Activated T-helper 2 cell treated with anti-CD3 and anti-CD28 coated beads, Interferon-gamma antibody, Interleukin-2, Interleukin-4, amounts not matched to agents 10 μg/mL and 5 μg/mL and 100 μg/mL, durations not matched to agents 14 hours and 24 hours and 36 hours (primary cell): ENCODE measurements at places on chromosomes 11 and 22. TPM values are rescaled to one million over a fixed set of nuclear protein-coding genes. Genes with fewer than 3 reads are reported as not detected.

The ABCC8 gene
- total RNA-seq: 0.30 TPM in 1 of 2 replicates, not detected in the other

The CCDC89 gene
- not detected in 2 replicates for total RNA-seq

The RIC3 gene
- total RNA-seq: 2.3 and 3.2 TPM in 2 replicates

The ARFGAP3 gene
- 45.2 and 47.6 TPM in 2 replicates for total RNA-seq

The PLET1 gene
- total RNA-seq: not detected in 2 replicates

The OR51B4 gene
- total RNA-seq: not detected in 2 replicates

The C22orf42 gene
- not detected in 2 replicates for total RNA-seq

The VPS51 gene
- 121 and 133 TPM in 2 replicates for total RNA-seq

The CHST1 gene
- 0.34 and 0.51 TPM in 2 replicates for total RNA-seq

The IGLL1 gene
- total RNA-seq: 0.21 TPM in 1 of 2 replicates, not detected in the other

The PRRG4 gene
- 1.1 and 1.3 TPM in 2 replicates for total RNA-seq

The TPBGL gene
- 0.25 and 0.32 TPM in 2 replicates for total RNA-seq

- no peaks in the 10 kb centered on the region for H3K36me3 ChIP-seq
- no peak for DNase-seq
- no peak overlapping the region for H3K4me3 ChIP-seq
- no peaks in the 10 kb centered on the region for H3K27me3 ChIP-seq
Measured at GRCh38 chr22:33221568-33221967, 163.4 kb upstream of the SYN3 start.

DNA sequence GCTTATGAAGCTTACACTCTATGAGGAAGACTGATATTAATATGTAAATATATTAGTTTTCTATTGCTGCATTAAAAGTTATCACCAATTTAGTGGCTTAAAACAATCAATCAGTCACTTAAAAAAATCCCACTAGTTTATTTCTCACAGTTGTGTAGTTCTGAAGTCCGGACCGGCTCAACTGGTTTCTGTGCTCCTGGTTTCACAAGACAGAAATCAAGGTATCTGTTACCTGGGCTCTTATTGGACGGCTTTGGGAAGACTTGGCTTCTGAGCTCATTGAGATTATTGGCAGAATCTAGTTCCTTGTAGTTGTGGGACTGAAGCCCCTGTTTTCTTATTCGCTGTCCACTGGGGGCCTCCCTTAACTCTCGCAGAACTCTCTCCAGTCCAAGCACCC, 343.0 kb downstream of the RAB38 start:
- no peaks in the 10 kb centered on the region for H3K36me3 ChIP-seq
- no peaks in the 10 kb centered on the region for H3K4me1 ChIP-seq
- no peaks in the 10 kb centered on the region for H3K27me3 ChIP-seq
- H3K27ac ChIP-seq: no peak overlapping the region
- DNase-seq: no peak

DNA sequence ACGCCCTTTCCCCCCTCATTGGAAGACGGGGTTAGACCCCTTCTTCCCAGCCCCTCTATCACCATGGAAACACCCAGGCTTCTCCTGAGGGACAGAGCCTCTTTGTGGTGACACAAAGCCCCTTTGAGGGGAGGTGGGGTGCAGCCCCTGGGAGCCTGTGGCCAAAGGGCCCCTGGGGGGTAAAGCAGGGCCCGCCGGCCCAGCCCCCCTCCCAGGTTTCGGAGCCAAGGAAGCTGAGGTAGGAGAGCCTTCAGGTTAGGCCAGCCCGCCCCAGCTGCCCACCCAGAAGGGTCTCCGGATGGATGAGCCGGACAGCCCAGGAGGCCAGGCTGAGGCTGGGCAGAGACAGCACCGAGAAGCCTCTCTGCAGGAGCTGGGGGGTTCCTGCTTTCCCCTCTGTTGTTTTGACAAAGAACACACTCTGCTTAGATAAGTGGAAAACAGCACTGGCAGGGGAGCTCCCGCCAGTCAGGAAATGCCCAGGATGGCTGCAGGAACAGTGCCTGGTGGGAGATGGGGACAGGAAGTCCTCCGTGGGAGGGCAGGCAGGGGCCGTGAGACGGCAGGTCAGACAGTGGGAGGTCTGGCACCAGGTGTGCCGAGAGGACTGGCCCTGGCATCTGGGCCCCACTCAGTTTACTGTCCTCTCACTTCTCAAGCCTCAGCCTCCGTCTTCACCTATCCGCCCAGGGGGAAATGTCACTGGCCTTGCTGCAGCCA, 18.2 kb downstream of the ARVCF start:
- H3K4me3 ChIP-seq: no peak overlapping the region
- H3K4me1 ChIP-seq: no peaks in the 10 kb centered on the region
- H3K36me3 ChIP-seq: no peaks in the 10 kb centered on the region
- no peak overlapping the region for H3K27ac ChIP-seq

DNA sequence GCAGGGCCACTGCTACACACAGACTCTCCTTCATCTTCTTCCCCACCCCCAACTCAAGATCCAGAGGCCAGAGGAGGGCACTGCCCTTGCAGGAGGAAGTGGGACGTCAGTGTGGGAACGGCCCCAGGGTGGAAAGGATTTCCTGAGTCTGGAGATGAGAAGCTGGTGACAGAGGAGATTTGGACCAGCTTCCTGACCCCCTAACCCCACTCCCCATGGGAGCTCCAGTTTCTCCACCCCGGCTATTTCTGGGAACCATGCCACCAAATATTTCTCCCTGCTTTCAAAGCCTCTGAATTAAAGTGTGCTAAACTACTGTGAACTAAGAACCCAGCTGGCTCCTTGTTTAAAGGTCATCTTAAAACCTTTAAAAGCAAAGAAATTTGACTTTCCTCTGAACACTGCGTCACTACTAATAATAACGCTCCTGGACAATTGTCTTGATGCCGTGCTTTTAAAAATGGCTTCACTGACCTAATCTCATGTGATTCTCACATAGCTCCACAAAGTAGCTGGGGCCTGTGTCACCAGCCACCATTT, 46.6 kb downstream of the CWC15 start:
- no peak for DNase-seq
- H3K27me3 ChIP-seq: peaks cover 4% of the 10 kb centered on the region
- peaks cover 14% of the 10 kb centered on the region for H3K36me3 ChIP-seq
- no peak overlapping the region for H3K27ac ChIP-seq

DNA sequence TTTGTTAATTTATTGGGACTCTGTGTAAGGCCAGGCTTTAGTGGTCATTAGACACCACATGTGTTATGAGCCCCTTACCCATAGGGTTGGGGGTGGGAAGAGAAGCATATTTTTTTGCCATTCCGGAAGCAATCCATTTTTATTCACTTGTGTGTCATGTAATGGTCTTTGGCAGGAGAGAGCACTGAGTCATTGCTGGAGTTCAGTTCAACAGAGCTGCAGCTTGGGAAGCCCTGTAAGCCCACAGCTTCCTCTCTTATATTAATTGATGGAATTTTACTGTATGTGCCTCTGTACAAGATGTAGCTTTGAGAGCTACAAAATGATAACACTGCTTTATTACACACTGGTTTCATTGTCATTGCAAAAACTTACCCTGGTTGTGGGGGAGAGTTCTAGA, 177.3 kb upstream of the SORL1-AS1 start:
- DNase-seq: no peak
- no peaks in the 10 kb centered on the region for H3K4me1 ChIP-seq
- no peaks in the 10 kb centered on the region for H3K27me3 ChIP-seq
- no peak overlapping the region for H3K27ac ChIP-seq
- H3K36me3 ChIP-seq: peaks cover 45% of the 10 kb centered on the region

- H3K27me3 ChIP-seq: no peaks in the 10 kb centered on the region
- no peak overlapping the region for H3K27ac ChIP-seq
- DNase-seq: no peak
- H3K36me3 ChIP-seq: no peaks in the 10 kb centered on the region
- no peaks in the 10 kb centered on the region for H3K4me1 ChIP-seq
- no peak overlapping the region for H3K4me3 ChIP-seq
Measured at GRCh38 chr22:40660730-40661129, 18.6 kb upstream of the MCHR1 start.

GRCh38 chr11:16191868-16192240, 164.5 kb downstream of the SOX6 start:
- H3K36me3 ChIP-seq: no peaks in the 10 kb centered on the region
- no peak for DNase-seq
- H3K4me3 ChIP-seq: no peak overlapping the region
- no peak overlapping the region for H3K27ac ChIP-seq
- H3K4me1 ChIP-seq: no peaks in the 10 kb centered on the region

DNA sequence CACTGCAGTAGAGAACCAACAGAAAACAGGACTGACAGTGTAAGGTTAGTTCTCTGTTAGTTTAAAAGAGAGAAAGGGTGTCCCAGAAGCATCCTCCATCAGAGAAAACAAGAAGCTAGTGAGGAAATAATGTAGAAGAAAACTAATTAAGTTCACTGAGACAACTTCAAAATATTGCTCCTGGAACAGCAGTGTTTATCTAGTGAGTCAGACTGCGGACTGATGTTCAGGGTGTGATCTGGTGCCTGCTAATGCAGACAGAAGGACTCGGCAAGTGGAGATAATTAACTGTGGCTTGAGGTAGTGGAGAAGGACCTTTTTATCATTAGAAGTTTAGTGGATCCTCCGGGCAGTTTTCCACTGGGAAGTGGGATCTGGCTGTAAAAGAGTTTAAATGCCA, 55.4 kb downstream of the CDON start:
- no peaks in the 10 kb centered on the region for H3K36me3 ChIP-seq
- no peak overlapping the region for H3K27ac ChIP-seq
- DNase-seq: no peak
- H3K27me3 ChIP-seq: no peaks in the 10 kb centered on the region

- H3K27ac ChIP-seq: no peak overlapping the region
- no peak overlapping the region for H3K4me3 ChIP-seq
- H3K4me1 ChIP-seq: no peaks in the 10 kb centered on the region
- H3K36me3 ChIP-seq: no peaks in the 10 kb centered on the region
- H3K27me3 ChIP-seq: peaks cover 4% of the 10 kb centered on the region
Measured at GRCh38 chr11:14106303-14107049, 144.0 kb downstream of the SPON1 start.

GRCh38 chr11:76756341-76756741, 26.8 kb upstream of the TSKU start:
- no peak overlapping the region for H3K4me3 ChIP-seq
- H3K36me3 ChIP-seq: no peaks in the 10 kb centered on the region
- H3K27me3 ChIP-seq: no peaks in the 10 kb centered on the region
- H3K4me1 ChIP-seq: no peaks in the 10 kb centered on the region
- DNase-seq: no peak

DNA sequence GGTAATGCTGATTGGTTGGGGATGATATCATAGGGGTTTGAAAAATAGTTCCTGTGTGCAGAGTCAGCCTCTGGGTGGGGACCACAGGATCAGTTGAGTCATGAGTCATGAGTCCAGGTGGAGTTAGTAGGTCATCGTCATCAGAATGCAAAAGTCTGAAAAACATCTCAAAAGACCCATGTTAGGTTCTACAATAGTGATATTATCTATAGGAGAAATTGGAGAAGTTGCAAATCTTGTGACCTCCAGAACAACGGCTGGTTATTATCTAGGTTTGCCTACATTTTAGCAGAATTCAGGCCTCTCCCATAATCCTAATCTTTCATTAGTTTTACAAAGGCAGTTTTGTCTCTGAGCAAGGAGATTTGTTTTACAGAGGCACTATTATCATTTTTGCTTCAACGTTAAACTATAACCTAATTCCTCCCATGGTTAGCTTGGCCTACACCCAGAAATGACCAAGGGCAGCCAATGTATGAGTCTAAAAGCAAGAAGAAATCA, 38.9 kb downstream of the MS4A2 start:
- no peak for DNase-seq
- no peak overlapping the region for H3K4me3 ChIP-seq
